ENCODE measurements at places on chromosomes 2 and 18.
A peak's percentile ranks its signal among the peaks of the same experiment; 100 is the strongest.

- DNase-seq, result no peak
Measured at GRCh38 chr18:23563377-23564043, 22.8 kb downstream of the NPC1 start.

GRCh38 chr2:43513216-43513615 lies 82.6 kb downstream of the THADA start:
- DNase-seq, result no peak

DNA sequence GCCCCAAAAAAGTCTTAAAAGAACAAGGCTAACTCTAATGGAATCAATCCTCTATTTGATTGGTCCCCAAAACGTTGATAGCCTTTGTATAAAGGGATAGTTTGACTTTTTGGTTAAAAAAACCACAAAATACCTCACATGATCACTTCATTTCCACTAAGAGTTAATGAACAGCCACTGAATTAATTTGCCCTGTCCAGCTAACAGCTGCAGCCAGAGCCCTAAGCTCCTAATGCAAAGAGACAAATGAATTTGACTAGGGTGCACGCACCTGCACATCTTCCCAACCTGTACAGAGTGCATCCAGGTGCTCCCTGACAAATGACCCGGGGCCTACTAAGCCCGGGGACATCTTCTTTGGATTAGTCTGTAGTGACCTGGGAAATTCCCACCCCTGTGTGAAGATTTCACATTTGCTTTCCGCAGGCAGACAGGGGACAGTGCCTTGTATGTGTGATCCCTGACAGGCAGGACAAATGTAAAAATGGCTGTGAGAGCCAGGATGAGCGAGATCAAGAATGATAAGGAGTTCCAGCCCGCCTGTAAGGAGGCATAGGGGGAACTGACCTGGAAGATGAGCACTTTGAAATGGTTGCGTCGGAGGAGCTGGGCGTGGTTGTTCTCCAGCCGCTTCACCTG lies 893 bp downstream of the CAVIN2 start:
- no peak for DNase-seq

GRCh38 chr2:41782306-41783158 lies 265.3 kb upstream of the PKDCC start:
- DNase-seq, result peak; percentile 17

DNA sequence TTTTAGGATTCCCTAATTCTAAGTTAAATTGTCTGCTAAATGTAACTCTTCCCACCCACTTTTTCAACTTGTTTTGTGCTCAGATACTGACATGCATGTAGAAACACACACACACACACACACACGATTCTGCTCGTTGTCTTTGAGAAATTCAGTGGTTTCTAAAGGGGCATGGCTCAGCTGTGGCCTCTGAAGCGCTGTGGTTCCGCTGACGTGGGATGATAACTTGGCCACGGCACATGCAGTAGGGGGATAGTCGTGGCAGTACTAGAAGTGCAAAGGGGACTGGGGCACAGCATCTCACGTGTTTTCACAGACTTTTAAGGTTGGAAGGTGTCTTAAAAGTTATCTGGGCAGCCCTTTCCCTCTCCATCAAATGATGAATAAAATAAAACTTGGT lies 18.4 kb downstream of the CASP10 start:
- DNase-seq, result no peak

DNA sequence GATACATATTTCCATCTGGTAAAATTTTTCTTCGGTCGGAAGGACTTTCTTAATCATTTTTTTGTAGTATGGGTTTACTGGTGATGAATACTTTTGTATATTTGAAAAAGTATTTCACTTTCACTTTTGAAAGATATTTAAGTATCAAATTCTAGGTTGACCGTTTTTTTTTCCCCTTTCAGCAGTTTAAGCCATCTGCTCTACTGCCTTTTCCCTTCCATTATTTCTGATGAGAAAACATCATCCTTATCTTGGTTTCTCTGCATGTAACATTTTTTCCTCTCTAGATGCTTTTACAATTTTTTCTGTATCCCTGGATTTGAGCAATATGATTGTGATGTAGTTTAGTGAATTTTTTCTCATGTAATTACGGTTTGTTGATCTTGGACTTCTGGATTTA lies 87.0 kb downstream of the MTX2 start:
- no peak for DNase-seq

DNA sequence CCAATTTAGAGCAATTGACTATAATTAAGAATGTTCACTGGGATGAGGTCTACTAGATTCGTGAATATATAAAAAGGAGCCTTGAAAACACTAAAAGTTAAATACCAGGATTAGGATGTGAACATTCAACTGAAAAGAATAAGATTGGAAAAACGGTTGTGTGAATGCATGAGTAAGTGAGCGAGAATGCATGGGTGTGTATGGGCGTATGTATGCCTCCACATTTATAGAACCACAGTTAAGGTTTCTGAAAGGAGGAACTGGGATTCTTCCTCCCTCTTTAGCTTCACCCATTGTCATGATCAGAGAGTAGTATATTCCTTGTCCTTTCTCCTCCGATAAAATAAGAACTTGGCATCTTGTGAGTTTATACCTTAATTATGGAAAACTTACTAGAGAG lies 151.1 kb upstream of the UBE2E3 start:
- no peak for DNase-seq

GRCh38 chr2:6934345-6934744 lies 17.1 kb downstream of the RNF144A start:
- DNase-seq, result no peak

- no peak for DNase-seq
Measured at GRCh38 chr2:72350852-72351251, 203.2 kb upstream of the CYP26B1 start.
